ENCODE measurements at places on chromosomes 2 and 18. TPM values are rescaled to one million over a fixed set of nuclear protein-coding genes. Genes with fewer than 3 reads are reported as not detected.

CRACDL gene
- total RNA-seq = 2.3 TPM

UGT1A7 gene
- not detected for total RNA-seq

ARHGAP15 gene
- 14.2 TPM for total RNA-seq

CYRIA gene
- total RNA-seq = 230 TPM

RNF152 gene
- total RNA-seq = 97.9 TPM

SMC6 gene
- total RNA-seq = 29.5 TPM

SNED1 gene
- 3.3 TPM for total RNA-seq

LDLRAD4 gene
- 129 TPM for total RNA-seq

LRATD1 gene
- 35.7 TPM for total RNA-seq

IL18RAP gene
- 0.16 TPM for total RNA-seq

ANKRD62 gene
- 0.16 TPM for total RNA-seq

BZW1 gene
- 444 TPM for total RNA-seq

CNRIP1 gene
- total RNA-seq = 74.2 TPM

HOXD13 gene
- not detected for total RNA-seq

FTCDNL1 gene
- 3.3 TPM for total RNA-seq

KCNF1 gene
- 13.3 TPM for total RNA-seq

VWC2L gene
- 20.9 TPM for total RNA-seq

SRD5A2 gene
- not detected for total RNA-seq

ITPRIPL1 gene
- 7.5 TPM for total RNA-seq

CENPA gene
- 1.9 TPM for total RNA-seq

TCF23 gene
- total RNA-seq = not detected

STK39 gene
- total RNA-seq = 38.1 TPM

RBM44 gene
- total RNA-seq = 5.1 TPM

KCNS3 gene
- total RNA-seq = 3.4 TPM

CDCA7 gene
- total RNA-seq = 17.3 TPM

DCDC2C gene
- total RNA-seq = 0.62 TPM

GKN2 gene
- not detected for total RNA-seq

PLEKHH2 gene
- total RNA-seq = 8.4 TPM

RAD51AP2 gene
- total RNA-seq = 0.47 TPM

BBS5 gene
- total RNA-seq = 20.0 TPM

ECEL1 gene
- 1.2 TPM for total RNA-seq

UBE2F gene
- 30.9 TPM for total RNA-seq

ALK gene
- total RNA-seq = 0.78 TPM

CCDC74A gene
- total RNA-seq = 4.1 TPM

C2orf78 gene
- total RNA-seq = not detected

KLHL41 gene
- total RNA-seq = 4.1 TPM

CXCR1 gene
- total RNA-seq = not detected

TXNL4A gene
- 36.7 TPM for total RNA-seq

HTR2B gene
- total RNA-seq = 0.62 TPM

FSHR gene
- not detected for total RNA-seq

ERMN gene
- 0.47 TPM for total RNA-seq

GALNT14 gene
- total RNA-seq = 4.7 TPM

TTC27 gene
- total RNA-seq = 29.0 TPM

GAL3ST2 gene
- total RNA-seq = 0.16 TPM

POTEI gene
- total RNA-seq = not detected

SP110 gene
- total RNA-seq = 1.2 TPM

SPC25 gene
- 3.4 TPM for total RNA-seq

CTAGE1 gene
- not detected for total RNA-seq

FECH gene
- 24.3 TPM for total RNA-seq

MRPL44 gene
- total RNA-seq = 80.2 TPM

VAMP5 gene
- 3.6 TPM for total RNA-seq

SNTG2 gene
- 4.1 TPM for total RNA-seq
